Fibroblast of gingiva (primary cell): ENCODE measurements at places on chromosomes 5 and 9.

GRCh38 chr9:88874391-88874790, 116.9 kb upstream of the S1PR3 start:
- DNase-seq, result no peak

- DNase-seq, result peak; percentile 10
These were observed 59.7 kb upstream of the TRPC7 start for GRCh38 chr5:136424835-136425584.

- DNase-seq, result no peak
These were observed 237.1 kb downstream of the CACNA1B start for GRCh38 chr9:138114501-138115245.

- DNase-seq, result no peak
These were observed 442.5 kb upstream of the COX7C start for GRCh38 chr5:86175224-86175623.

GRCh38 chr9:19404283-19405075, 4.3 kb upstream of the ACER2 start:
- DNase-seq, result no peak

GRCh38 chr5:102818345-102818744, 63.2 kb downstream of the PAM start:
- no peak for DNase-seq

DNA sequence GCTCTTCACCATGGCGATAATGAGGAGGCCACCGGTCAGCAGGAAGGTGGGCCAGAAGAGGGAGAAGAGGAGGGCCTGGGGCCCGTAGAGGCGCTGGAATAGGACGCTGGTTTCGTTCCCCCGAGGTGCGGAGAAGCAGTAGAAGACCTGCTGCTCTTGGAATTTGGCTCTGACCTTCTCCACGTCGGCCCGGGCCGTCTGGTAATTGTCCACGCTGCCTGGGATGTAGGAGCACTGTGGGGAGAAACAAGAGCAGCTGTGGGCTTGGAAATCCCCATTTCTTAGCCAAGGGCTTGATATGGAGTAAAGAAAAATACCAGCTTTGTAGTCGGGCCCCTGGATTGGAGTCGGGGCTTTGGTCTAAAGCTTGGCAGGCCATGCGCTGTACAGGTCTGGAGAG, 10.4 kb downstream of the KCNMB1 start:
- DNase-seq, result no peak

- DNase-seq, result no peak
These were observed 105.9 kb downstream of the GADD45G start for GRCh38 chr9:89710697-89711096.

GRCh38 chr5:114118511-114118910, 243.4 kb upstream of the KCNN2 start:
- DNase-seq, result no peak

DNA sequence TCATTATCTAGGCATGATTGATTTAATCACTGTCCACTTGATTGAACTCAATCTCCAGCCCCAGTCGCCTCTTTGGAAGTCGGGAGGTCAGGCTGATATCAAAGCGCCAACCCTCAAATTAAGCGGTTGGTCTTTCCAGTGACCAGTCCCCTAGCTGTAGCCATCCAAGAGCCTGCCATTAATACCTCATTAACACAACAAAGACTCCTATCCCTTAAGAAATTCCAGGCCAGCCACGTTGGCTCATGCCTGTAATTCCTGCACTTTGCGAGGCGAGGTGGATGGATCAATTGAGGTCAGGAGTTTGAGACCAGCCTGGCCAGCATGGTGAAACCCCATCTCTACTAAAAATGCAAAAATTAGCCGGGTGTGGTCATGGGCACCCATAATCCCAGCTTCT, 27.4 kb upstream of the GCNT1 start:
- DNase-seq, result no peak

DNA sequence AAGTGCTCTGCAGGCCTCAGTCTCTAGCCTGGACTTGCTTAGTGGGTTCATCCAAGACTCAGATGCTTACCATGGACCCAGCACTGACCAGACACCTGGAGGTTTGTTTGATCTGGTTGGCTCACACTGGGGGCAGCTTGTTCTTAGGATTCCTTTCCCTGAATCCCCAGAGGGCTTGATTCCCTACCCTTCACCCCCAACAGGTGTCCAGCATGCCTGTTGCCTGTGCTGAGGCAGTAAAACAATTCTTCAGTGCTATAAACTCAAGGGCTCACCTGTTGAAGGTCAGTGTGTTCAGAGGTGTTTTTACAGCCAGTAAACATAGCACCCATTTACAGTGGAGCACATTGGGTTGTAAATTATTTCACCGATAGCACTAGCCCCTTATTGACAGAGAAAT, 123.8 kb upstream of the KLF4 start:
- no peak for DNase-seq
